GM12878 (cell line): ENCODE measurements at places on chromosomes 2 and 18. TPM values are rescaled to one million over a fixed set of nuclear protein-coding genes. Genes with fewer than 3 reads are reported as not detected.

Gene GAREM1
- 0.05 and 0.08 TPM in 2 replicates for total RNA-seq

Gene MGAT4A
- total RNA-seq: 23.1 and 23.4 TPM in 2 replicates

Gene GPR45
- total RNA-seq: not detected in 2 replicates

Gene DOK6
- total RNA-seq: not detected in 2 replicates

Gene KIF1A
- total RNA-seq: 0.51 and 0.95 TPM in 2 replicates

Gene RTP5
- total RNA-seq: not detected in 2 replicates

Gene MTIF2
- total RNA-seq: 33.4 and 34.1 TPM in 2 replicates

Gene SIX2
- not detected in 2 replicates for total RNA-seq

Gene MMADHC
- 98.5 and 106 TPM in 2 replicates for total RNA-seq
